ENCODE measurements at places on chromosomes 1 and 21.

DNA sequence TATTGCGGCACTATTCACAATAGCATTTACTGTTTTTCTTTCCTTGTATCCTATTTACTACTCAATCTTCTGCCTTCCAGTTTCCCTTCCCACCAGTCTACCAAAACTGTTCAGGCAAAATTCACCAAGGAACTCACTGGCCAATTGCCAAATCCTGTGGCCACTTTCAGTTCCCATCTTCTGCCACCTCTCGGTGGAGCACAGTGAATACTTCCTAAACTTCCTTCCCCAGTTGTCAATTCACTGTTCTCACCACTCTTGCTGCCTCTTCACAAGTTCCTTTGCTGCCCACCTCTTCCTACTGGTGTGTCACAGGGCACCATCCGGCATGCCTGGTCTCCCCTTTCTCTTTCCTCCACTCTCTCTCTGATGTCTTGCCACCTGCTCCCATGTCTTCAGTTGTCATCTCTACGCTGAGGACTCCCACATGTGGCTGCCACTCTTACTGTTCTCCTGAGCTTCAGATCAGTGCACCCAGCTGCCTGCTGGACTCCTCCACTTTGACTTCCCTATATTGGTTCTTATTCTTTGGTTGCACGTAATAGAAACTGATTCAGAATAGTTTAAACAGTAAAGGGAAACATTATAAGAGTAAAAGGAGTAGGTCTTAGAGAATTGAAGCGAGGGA is 114.4 kb downstream of the PIK3R3 start:
- no peak for DNase-seq

- DNase-seq, result no peak
These were observed 18.8 kb downstream of the OPRD1 start for GRCh38 chr1:28830814-28831213.

GRCh38 chr1:243293941-243294722 is 38.3 kb downstream of the SDCCAG8 start:
- no peak for DNase-seq

DNA sequence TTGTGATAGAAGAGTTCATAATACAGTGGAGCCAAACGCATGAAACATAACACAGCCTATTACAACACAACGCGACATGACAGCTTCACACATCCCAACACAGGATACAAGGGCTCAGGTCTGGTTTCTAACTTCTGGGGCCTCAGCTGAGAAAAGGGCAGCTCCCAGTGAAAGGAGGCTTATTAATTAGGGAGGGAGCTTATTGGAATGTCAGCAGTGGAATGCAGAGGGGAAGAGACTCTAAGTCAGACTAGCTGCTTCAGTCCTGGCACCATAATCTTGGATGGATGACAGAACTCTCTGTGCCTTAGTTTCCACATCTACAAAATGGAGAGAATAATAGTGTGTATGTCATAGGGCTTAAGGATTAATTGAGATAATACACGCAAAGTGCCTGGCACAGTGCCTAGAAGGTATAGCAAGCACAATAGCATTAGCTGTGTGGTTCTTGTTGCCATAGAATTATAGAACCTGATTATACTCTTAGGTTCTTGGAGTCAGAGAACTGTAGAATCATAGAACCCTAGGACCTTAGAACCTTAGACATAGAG is 22.7 kb upstream of the SLC2A1 start:
- no peak for DNase-seq

DNA sequence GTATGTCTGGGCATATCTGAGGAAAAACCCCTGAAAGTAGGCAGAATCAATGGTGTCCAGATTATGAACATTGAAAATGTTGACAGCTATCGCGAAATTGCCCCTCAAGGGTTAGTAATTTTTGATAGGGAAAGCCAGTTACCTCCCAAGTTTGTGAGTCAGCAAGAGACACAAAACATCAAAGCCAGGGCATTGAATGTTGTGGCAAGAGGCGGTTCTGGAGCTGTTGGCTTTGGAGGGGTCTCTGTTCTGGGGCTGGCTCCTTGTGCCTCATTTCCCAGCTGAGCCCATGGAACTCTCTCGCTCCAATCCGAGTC is 10.6 kb upstream of the S100A11 start:
- DNase-seq, result no peak

GRCh38 chr1:158005224-158005623 is 11.8 kb downstream of the KIRREL1 start:
- no peak for DNase-seq

GRCh38 chr1:185561629-185562028 is 172.6 kb upstream of the HMCN1 start:
- DNase-seq, result no peak

DNA sequence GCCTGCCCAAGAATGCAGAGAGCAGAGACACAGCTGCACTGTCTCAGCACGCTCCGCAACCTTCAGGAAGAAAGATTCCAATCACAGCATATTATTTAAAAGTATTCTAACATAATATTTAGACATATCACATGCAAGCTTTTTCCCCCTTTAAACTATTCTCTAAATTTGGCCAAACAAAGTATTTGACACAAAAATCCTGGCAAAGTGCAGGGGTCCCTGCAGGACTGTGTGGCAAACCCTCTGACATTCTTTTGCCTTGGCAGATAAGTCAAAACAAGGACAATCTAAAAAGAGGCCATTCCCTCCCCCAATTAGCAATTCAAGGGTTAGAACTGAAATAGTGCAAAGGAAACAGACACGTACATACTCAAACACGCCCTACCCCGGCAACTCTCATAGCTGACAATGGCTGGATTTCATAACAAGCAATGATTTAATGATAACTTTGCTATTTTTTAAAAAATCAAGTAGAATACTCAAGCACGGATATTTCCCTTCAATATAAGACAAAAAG is 225.3 kb downstream of the MRPL39 start:
- no peak for DNase-seq

GRCh38 chr1:212484701-212485570 is 52.2 kb downstream of the NENF start:
- no peak for DNase-seq

GRCh38 chr1:78884685-78885452 is 121.7 kb downstream of the ADGRL4 start:
- DNase-seq, result no peak

- no peak for DNase-seq
These were observed 918 bp upstream of the RASAL2 start for GRCh38 chr1:178092878-178093493.

DNA sequence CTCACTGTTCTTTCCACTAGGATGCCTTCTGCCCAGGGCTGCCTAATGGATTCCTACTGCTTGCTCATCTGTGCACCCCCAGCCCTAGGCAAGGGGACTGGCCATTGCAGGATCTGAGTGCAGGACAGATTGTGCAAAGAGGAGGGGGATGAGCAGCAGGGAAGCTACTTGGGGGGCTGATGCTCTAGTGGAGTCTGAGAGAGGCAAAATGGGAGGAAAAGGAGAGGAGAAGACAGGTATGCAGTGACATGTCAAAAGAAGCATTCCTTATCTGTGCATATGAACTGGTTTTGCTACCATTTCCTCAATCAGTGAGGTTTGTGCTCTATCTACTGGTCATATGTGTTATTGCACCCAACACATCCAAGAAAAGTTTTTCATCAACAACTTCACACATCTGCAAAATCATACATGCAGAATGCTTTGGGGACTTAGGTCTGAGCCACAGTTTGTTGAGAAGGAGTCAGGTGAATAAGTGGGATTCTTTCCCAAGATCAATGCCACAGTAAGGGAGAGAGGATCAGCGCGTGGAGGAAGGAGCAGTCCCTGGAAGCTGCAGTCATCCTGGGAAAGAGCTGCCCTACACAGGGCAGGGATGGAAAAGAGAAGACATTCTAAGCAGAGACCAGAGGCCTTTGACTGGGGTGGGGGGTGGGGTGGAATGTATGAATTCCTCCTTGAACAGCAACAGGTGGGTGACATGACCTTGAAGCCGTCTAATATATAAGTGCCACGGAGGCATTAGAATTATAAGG is 14.4 kb downstream of the SLC5A9 start:
- no peak for DNase-seq

GRCh38 chr1:197763307-197763706 is 12.0 kb downstream of the DENND1B start:
- DNase-seq, result no peak

- no peak for DNase-seq
These were observed 20.3 kb upstream of the CTTNBP2NL start for GRCh38 chr1:112375701-112376100.

DNA sequence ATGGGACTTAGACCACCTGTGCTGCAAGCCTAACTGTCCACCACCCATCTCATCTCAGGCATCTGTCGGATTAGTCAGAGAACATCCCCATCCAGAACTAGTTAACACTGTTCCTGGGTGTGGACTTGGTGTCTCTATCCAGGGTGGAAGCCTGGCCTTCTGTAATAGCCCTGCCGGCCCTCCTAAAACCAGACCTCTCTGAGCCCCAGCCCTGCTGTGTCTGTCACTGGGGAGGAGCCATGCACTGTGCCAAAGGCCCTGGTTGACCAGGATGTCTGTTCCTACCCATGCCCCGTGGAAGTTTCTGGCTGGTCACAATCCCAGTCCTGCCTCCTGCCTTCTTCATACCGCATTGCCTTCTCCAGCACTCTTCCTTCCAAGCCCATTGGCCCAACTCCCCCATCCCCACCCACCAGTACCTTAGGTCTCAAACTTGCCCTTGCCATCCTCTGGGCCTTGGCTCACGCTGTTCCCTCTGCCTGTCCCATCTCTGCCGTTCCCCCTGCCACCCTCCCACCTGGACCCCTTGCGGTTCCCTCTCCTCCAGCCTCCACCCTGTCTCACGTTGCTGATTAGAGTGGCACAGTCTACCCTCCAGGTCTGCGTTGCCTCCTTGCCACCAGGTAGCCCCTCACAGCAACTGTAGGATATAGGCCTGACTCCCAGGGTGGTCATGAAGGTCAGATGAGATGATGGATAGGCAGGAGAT is 105.6 kb downstream of the EPHB2 start:
- DNase-seq, result no peak

DNA sequence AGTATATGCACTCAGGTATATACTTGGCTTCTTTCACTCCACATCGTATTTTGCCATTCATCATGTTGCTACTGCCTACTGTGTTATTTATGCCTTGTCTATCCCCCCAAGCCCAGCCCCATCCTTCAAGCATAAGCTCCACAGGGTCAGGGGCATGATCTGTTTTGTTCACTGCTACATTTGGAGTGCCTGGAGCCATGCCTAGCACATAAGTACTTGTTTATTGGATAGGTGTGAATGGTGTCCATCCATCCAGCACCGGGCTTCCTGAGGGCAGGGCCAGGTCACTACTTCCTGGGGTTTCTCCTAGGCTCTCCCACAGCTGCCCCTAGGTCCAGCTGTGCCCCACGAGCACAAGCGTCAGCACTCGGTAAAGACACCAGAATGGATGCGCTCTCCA is 289.0 kb upstream of the VAMP3 start:
- no peak for DNase-seq

- no peak for DNase-seq
These were observed 54.5 kb upstream of the APP start for GRCh38 chr21:26225046-26225445.

DNA sequence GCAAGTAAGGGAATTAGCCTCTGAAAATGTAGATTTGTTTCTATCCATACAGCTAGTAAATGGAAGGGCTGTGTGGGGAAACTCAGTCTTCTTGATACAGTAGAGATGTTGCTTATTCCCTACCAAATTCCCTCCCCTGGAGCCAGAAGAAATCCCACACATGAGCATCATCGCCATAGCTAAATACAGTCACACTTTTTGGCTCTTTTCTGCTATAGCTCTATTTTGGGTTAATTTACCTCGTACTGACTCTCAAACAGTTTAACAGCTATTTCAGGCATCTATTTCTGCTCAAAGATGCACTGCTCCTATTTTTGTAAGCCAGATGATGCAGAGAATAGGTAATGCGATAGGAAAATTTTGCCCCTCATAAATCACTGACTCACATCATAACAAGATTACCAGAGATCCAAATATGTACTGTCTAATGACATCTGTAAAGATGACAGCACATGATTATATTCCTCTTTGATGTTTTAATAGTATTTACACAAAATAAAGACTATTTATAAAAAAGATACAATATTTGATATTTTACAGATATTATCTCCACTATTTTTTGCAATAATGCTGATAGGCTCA is 58.6 kb downstream of the XCL1 start:
- no peak for DNase-seq

GRCh38 chr1:14404862-14405301 is 193.6 kb upstream of the KAZN start:
- DNase-seq, result no peak

DNA sequence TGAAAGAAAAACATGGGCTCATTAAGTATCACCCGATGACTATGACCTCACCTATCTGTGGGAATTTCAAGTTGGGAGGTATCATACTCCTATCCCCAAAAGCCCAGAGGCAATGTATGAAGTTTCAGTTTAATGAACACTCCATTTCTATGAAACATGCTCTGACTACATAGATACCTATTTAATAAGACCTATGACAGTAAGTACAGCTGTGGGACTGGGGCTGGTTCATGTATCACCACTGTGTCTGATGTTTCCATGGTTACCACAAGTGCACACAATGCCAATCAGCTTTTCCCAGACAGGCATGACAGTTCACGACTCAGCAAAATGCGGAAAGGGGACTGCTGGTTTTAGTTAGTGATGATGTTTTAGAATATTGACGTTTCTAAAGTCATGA is 167.7 kb downstream of the SIPA1L2 start:
- no peak for DNase-seq

DNA sequence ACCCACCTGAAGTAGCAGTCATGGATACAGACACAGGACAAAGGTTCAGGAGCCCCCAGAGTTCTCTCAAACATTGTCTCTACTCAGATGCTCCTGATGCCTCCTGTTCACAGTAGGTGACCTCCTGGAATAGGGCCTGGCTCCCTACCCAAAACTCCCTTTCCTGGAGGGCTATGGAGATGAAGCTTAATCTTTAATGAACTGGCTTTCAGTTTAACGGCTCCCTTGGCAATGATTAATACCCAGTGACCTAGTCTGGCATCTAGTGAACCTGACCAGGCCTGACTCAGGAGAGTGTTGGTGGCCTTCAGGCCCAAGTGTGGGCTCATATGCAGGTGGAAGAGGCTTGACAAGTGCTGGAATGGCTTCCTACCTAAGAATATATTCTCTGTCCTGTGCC is 65.2 kb upstream of the TRABD2B start:
- DNase-seq, result no peak

DNA sequence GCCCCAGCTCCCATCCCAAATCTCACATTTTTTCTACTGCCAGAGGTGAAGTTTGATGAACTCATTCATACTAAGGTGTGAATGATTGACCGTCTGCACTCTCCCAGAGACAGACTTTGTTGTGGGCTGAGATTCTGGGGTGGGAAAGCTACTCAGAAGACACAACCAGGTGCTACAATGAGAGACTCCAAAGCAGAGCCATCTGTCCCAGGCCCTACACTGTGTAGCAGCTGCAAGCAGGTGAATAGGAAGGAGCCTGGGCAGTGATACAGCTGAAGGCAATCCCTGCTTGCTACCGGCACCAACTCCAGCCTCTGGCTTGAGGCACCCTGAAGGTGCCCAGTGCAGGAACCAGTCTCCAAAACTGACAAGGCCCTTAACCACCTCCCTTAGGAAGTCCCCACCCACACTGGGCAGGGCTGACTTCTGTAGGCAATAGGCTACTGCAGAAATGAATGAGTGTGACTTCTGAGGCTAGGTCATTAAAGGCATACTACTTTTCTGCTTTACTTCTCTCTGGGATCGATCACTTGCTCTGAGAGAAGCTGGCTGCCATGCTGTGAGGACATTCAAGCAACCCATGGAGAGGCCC is 79.7 kb upstream of the RUNX3 start:
- no peak for DNase-seq

All from sciatic nerve (tissue), 2 donors.